Gastroesophageal sphincter (tissue), 4 donors: ENCODE measurements at places on chromosomes 6 and 20.

DNA sequence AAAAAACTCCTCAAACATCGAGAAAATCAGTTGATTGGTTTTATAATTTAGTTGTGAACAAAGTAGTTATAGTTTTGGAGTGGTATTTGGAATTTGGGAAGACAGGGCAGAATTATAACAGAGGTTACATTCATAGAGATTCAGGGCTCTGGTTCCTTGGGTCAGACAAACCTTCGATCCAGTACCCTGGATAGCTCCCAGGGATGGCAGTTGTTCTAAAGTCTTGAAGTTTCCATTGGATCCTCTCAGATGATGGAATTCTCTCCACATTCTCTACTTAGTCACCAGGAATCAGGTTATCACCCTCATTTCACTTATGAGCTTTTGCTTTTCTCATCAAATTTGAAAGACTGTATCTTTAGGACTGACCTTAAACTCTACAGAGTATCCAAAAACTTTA is 285.1 kb downstream of the CENPW start:
- no peaks in the 10 kb centered on the region for H3K36me3 ChIP-seq
- no peaks in the 10 kb centered on the region for H3K27me3 ChIP-seq
- H3K4me3 ChIP-seq, result no peak overlapping the region
- H3K27ac ChIP-seq, result no peak overlapping the region

GRCh38 chr20:45470937-45471336 is 1.4 kb downstream of the WFDC2 start:
- peaks cover 44% of the 10 kb centered on the region for H3K27me3 ChIP-seq
- H3K4me3 ChIP-seq, result peak overlapping the region; percentile 34
- no peak overlapping the region for H3K27ac ChIP-seq

DNA sequence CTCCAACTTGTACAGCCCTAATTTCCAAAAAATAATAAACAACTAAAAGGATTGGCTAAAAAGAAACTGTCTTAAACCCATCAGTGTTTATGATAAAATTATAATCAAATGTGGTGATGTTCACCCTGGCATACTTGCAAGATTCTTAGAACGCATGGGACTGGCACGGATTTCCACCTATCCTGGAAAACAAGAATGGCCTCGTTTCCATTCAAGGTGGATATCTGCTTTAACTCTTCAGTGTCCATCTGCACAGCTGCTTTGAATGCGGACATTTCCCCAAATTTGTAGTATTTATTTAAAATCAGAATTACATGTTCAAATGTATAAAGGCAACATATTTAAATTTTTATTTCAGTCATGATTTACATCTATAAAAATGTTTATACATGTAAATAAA is 4.2 kb downstream of the CNR1 start:
- ATAC-seq, result no peak
- peaks cover 71% of the 10 kb centered on the region for H3K27me3 ChIP-seq
- H3K4me1 ChIP-seq, result peaks cover 4% of the 10 kb centered on the region

DNA sequence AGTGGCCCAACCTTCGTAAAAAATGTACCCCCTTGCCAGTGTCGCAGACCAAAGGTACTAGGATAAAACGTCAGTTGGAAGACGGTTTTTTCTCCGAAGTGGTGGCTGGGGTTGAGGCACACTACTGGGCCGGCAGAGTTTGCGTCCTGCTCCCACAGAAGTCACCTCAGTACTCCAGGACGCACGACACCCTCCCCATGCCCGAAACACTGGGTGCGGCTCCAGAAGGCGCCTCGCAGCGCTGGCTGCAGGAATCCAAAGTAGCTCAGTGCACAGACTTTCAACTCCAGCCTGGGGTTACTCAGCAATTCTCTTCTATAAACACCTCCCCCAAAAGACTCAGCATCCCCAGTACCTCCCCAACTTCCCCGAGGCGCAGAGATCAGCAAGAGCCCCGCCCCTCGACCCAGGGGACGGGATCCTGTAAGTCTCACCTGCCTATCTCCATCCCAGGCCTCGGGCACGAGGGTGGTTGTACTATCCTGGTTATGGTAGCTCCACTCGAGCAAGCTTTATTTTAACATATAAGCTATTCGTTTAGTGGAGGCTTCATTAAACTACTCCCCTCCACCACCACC is 88.2 kb downstream of the ZFP64 start:
- H3K36me3 ChIP-seq, result no peaks in the 10 kb centered on the region
- H3K27me3 ChIP-seq, result peaks cover 40% of the 10 kb centered on the region
- no peak overlapping the region for H3K27ac ChIP-seq
- ATAC-seq, result no peak
- peak overlapping the region; percentile 55 for H3K4me3 ChIP-seq

GRCh38 chr6:33607126-33607783 is 13.9 kb upstream of the ITPR3 start:
- H3K27me3 ChIP-seq, result peaks cover 17% of the 10 kb centered on the region
- no peak overlapping the region for H3K27ac ChIP-seq
- no peak for ATAC-seq
- no peaks in the 10 kb centered on the region for H3K36me3 ChIP-seq
- H3K4me3 ChIP-seq, result no peak overlapping the region

- ATAC-seq, result no peak
- no peaks in the 10 kb centered on the region for H3K36me3 ChIP-seq
- no peak overlapping the region for H3K27ac ChIP-seq
- H3K4me3 ChIP-seq, result no peak overlapping the region
- no peaks in the 10 kb centered on the region for H3K4me1 ChIP-seq
These were observed 73.2 kb downstream of the QRSL1 start for GRCh38 chr6:106702451-106703110.
